Subcutaneous preadipocyte (primary cell): ENCODE measurements at places on chromosomes 16 and 17. TPM values are rescaled to one million over a fixed set of nuclear protein-coding genes. Genes with fewer than 3 reads are reported as not detected.

Gene KRTAP17-1
- total RNA-seq: not detected in 2 replicates

Gene SOX8
- total RNA-seq: under 0.01 and 0.78 TPM in 2 replicates

Gene KRT39
- not detected in 2 replicates for total RNA-seq

Gene MFAP4
- 1.2 and 3.7 TPM in 2 replicates for total RNA-seq

Gene TBC1D3E
- not detected in 2 replicates for total RNA-seq

Gene KCNJ12
- total RNA-seq: 0.39 and 1.8 TPM in 2 replicates

Gene KRTAP4-4
- not detected in 2 replicates for total RNA-seq

Gene CCL18
- not detected in 2 replicates for total RNA-seq

Gene SGSH
- total RNA-seq: 14.1 and 15.4 TPM in 2 replicates

Gene PIPOX
- 1.4 and 1.5 TPM in 2 replicates for total RNA-seq

Gene GINS2
- total RNA-seq: 8.1 and 16.8 TPM in 2 replicates

Gene SLC22A31
- 0.20 TPM in 1 of 2 replicates, not detected in the other for total RNA-seq

Gene TMEM220
- 0.59 and 1.1 TPM in 2 replicates for total RNA-seq

Gene ATP2A3
- total RNA-seq: 0.37 and 0.78 TPM in 2 replicates

Gene ACSM2B
- not detected in 2 replicates for total RNA-seq

Gene GALR2
- 0.37 TPM in 1 of 2 replicates, not detected in the other for total RNA-seq

Gene MMP25
- total RNA-seq: under 0.01 and 0.20 TPM in 2 replicates

Gene MRPL38
- total RNA-seq: 52.8 and 52.9 TPM in 2 replicates

Gene KRT23
- not detected in 2 replicates for total RNA-seq

Gene NPIPA2
- total RNA-seq: 0.73 TPM in 1 of 2 replicates, not detected in the other

Gene FOXN1
- not detected in 2 replicates for total RNA-seq

Gene CTRB2
- not detected in 2 replicates for total RNA-seq

Gene HSD11B2
- total RNA-seq: 0.59 TPM in 1 of 2 replicates, not detected in the other

Gene ABCC3
- total RNA-seq: 40.8 and 43.0 TPM in 2 replicates

Gene HES7
- 0.37 and 0.39 TPM in 2 replicates for total RNA-seq

Gene C17orf113
- total RNA-seq: under 0.01 and 0.37 TPM in 2 replicates

Gene SULT1A2
- total RNA-seq: not detected in 2 replicates

Gene DOC2B
- total RNA-seq: not detected in 2 replicates

Gene ZSCAN10
- total RNA-seq: not detected in 2 replicates

Gene TAT
- total RNA-seq: not detected in 2 replicates

Gene TP53TG3D
- total RNA-seq: 0.37 TPM in 1 of 2 replicates, not detected in the other

Gene SHBG
- 0.37 and 0.39 TPM in 2 replicates for total RNA-seq

Gene GDPD3
- 0.78 and 1.8 TPM in 2 replicates for total RNA-seq

Gene CTRL
- total RNA-seq: 0.37 and 1.4 TPM in 2 replicates

Gene HS3ST2
- total RNA-seq: under 0.01 TPM in 2 replicates

Gene KCNH4
- total RNA-seq: not detected in 2 replicates

Gene HCRT
- total RNA-seq: not detected in 2 replicates

Gene BOLA2B
- total RNA-seq: 47.7 and 168 TPM in 2 replicates

Gene ATF7IP2
- total RNA-seq: 2.5 and 4.0 TPM in 2 replicates

Gene CDC42EP4
- 40.1 and 73.7 TPM in 2 replicates for total RNA-seq

Gene ASPHD1
- total RNA-seq: 2.3 and 4.4 TPM in 2 replicates

Gene LRRC46
- under 0.01 and 0.20 TPM in 2 replicates for total RNA-seq

Gene ATMIN
- total RNA-seq: 29.4 and 37.5 TPM in 2 replicates

Gene ST6GALNAC2
- total RNA-seq: 0.20 TPM in 1 of 2 replicates, not detected in the other

Gene HS3ST3B1
- 23.1 and 28.3 TPM in 2 replicates for total RNA-seq

Gene ERN1
- total RNA-seq: 4.8 and 6.5 TPM in 2 replicates

Gene CCL13
- total RNA-seq: not detected in 2 replicates

Gene MAP2K3
- total RNA-seq: 21.7 and 36.8 TPM in 2 replicates

Gene MYLK3
- under 0.01 and 0.73 TPM in 2 replicates for total RNA-seq

Gene PDILT
- not detected in 2 replicates for total RNA-seq
